Fibroblast of pulmonary artery (primary cell): ENCODE measurements at places on chromosomes 7 and 10.

GRCh38 chr7:64654796-64655548 lies 11.0 kb upstream of the ZNF107 start:
- no peak for DNase-seq

- peak; percentile 91 for DNase-seq
Measured at GRCh38 chr7:90766814-90767564, 170.9 kb downstream of the CDK14 start.

GRCh38 chr10:114684084-114684821 lies 26.2 kb upstream of the ABLIM1 start:
- DNase-seq: peak; percentile 68

GRCh38 chr7:46131916-46132795 lies 211.1 kb upstream of the IGFBP3 start:
- DNase-seq: no peak

DNA sequence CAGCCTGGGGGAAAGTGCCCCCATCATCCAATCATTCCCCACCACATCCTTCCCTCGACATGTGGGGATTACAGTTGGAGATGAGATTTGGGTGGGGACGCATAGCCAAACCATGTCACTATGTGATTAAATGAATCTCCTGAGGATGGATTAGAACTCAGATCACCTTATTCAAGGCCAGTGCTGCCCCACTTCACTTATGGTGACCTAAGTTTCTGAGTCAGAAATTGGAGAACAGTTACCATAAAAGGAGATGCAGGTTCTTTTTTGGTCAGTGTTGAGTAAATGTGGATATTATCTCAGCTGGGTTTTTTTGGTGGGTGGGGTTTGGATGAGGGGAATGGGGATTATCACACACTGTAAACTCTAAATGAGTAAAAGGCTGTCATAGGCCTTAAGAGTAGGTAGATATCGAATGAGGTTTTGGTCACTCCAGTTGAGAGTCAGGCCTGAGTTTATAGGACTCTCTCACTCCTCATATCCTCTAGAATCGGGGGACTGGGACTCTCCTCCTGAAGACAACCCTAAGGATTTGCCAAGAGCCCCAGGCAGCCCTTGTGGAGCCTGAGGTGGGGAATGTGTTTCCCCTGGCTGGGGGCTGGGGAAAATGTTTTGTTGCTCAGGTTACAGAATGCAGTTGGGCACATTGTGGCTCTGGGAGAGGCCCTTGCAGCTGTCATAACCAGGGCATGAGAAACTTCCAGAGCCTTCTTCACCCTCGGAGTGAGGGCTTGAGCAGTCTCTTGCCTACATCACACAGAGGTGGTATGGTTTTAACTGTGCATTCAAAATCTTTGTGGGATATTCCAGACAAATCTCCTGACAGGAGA lies 213.0 kb downstream of the BAMBI start:
- no peak for DNase-seq

DNA sequence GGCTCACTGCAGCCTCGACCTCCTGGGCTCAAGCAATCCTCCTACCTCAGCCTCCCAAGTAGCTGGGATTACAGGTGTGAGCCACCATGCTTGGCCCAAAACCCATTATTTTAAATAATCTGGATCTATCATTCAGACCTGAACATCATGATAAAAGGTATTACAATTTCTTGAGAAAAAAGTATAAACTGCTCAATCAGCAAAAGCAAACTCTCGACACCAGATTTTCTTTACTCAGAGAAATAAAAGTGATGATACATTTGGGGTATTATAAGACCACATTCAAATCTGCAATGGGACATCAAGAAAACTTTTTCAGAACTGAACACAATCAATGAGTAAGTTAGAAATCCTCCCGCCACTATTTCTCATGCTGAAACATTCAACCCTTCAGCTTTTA lies 41.2 kb downstream of the JMJD1C start:
- DNase-seq: no peak

DNA sequence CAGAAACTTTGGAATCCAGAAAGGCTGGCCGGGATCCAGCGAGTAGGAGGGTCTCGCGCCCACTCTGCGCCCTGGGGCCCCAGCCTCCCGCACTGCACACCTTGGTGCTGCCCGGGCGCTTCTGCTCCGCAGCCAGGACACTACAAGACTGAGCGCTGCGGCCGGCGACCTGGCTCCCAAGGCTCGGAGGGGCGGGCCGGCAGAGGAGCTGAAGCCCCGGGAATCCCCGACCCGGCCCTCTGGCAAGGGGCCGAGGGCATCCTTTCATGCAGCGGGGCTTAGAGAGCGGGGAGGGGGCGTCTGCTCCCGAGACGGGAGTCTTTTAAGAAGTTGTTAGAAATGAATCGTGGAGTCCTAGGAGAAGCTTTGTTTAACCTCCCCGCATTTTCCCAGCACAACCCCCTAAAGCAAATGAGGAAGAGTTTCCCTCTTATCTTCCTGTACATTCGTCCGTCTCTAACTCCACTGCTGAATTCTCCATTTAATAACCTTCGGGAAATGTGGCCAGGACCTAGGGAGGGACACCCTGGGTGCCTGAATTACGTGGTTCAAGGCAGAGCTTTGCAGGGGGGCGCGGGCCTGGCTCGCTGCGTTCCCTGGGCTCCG lies 1.1 kb downstream of the VWC2 start:
- no peak for DNase-seq

GRCh38 chr10:23338886-23339285 lies 5.7 kb downstream of the C10orf67 start:
- DNase-seq: no peak

DNA sequence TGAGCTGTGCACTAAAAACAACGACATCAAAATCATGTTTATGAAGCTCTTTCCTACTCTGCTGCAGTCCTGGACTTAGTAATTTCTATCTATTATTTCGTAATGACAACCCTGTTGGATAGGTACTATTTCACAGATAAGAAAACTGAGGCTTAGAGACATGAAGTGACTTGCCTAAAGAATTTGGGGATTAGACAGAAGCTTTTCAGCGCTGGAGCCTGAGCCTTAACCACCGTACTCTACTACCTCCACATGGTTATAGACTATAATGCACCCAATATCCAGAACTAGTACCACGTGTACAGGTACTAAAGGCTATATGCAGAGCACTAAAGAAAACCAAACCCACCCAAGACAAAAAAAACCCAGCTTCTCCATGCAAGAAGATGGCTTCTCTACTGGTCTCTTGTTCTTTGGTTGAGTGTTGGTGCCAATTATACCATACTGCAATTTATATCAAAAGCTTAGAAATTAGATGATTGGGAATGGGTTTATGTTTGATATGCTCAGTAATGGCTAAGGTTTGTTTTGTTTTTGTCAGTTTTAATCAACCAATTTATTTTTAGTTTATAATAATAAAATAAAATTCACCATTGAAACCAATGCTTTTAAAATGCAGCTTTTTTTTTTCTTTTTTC lies 6.5 kb upstream of the SNX10 start:
- no peak for DNase-seq

- no peak for DNase-seq
Measured at GRCh38 chr7:2228921-2229320, 3.8 kb downstream of the MAD1L1 start.

- DNase-seq: no peak
Measured at GRCh38 chr7:83355143-83355542, 192.5 kb upstream of the PCLO start.

- DNase-seq: peak; percentile 8
Measured at GRCh38 chr7:129401967-129402860, 32.0 kb upstream of the STRIP2 start.

DNA sequence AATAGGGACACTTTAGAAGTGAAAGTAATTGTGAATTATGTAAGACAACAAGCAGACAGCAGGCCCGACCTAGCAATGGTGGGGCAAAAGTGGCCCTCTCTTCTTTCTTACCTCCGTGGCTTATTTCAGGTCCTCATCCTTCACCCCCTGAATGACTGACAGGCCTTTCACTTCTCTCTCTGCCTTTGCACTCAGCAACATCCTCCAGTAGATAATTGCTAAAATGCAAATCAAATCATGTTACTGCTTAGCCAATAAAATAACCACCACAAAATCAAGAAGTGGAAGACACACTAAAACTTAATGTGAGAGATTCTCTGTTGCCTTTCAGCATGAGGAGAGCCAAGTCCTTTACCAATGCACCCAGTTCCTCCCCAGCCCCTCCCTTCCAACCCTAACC lies 274.6 kb upstream of the ZNF32 start:
- no peak for DNase-seq

GRCh38 chr7:36906448-36906847 lies 182.2 kb upstream of the AOAH start:
- no peak for DNase-seq

DNA sequence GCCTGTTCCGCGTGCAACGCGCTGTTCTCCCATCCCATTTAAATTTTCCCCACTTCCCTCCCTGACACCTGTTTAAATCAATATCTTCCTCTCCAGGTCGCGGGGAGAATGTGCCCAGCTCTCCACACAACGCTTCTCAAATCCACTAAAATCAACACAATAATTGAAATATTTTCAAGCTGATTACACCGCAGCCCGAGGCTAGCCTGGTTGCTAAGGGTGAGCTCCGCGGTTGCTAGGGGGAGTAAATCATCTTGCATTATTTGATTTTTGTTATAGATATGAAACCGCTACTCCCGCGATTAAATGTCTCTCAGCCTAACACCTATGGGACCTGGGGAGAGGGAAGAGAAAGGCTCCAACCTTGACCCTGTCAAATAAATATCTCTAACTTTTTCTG lies 36.2 kb downstream of the UNCX start:
- DNase-seq: no peak

DNA sequence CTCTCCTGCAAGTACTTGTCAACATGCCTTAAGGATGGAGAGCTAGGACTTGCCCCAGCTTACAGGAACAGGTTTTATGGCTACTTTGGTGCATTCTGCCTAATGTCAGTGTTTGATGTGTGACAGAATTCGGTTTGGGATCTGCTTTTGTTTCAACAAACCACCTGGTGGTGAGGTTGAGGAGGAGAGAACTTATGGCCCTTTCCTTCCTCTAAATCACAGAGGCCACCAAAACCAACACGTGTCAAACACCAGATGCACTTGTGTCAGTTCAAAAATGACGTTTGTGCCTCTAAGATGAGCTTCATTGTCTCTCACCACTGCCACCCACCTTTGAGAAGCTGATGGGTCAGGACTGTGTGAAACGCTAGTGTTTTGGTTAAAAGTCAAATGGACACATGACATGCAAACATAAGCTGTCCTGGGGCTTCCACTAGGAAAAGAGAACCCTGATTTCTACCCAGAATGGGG lies 83.9 kb downstream of the OSBPL3 start:
- DNase-seq: no peak

DNA sequence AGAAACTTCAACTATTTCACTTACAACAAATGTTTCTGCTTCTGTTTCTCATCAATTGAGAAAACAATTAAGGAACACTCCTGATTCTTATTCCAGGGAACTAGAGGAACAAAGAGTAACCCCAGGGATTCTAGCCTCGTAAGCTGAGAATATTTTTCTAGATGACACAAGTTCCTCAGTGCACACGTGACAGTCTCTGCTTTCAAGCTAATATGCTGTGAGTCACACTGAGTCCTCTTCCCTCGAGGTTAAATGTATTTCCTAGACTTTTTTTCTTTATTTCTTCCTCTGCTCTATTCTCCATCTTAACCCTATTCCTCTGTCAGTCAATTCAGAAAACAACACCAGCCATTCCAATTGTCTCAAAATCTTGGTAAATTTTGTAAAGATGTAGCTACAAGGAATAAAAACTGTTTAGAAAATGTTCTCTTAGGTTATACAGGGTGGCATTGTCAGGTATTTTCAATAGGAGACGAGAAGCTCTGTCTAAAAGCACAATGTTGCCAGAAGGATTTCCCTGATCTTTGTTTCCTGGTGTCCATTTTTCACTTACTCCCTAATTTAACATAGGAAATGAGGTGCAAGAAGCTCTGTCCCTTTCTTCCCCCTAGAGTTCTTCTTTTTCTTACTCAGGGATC lies 5.8 kb upstream of the C1GALT1 start:
- DNase-seq: peak; percentile 84

DNA sequence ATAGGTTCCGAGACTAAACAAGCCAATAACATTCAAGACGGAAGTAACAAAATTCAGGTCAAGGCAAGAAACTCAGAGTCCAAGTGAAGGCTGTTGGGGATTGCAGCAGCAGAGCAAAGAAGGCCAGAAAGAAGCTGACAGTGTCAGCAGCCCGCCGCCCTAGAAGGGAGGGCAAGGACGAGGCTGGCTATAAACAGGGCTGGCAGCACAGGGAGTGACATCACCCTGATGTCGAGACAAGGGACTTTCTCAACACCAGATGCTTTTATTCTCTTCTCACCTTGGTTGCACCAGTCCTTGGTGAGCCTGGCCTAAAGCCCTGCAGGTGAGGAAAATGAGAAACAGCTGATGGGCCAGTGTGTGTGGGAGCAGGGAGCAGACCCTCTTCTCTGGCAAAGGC lies 687.7 kb upstream of the NRP1 start:
- no peak for DNase-seq

- peak; percentile 55 for DNase-seq
Measured at GRCh38 chr10:29392376-29393021, 103.6 kb downstream of the LYZL1 start.

DNA sequence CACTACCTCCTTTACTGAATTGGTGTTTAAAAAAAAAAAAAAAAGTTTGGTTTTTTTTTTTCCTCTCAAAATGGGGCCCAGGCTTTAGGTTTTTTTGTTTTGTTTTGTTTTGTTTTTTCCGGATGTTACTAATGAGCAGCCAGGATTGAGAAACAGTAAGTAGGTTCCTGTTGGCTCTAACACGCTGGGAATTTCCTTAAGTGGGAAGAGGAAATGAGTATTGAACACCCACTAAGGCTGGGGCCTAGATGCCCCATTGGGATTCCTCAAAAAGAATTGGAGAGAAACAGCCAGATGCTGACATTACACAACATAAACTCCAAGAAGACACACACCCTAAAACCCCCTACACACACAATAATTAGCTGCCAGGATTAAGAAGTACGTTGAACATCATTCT lies 102.2 kb upstream of the NANOS1 start:
- peak; percentile 73 for DNase-seq

DNA sequence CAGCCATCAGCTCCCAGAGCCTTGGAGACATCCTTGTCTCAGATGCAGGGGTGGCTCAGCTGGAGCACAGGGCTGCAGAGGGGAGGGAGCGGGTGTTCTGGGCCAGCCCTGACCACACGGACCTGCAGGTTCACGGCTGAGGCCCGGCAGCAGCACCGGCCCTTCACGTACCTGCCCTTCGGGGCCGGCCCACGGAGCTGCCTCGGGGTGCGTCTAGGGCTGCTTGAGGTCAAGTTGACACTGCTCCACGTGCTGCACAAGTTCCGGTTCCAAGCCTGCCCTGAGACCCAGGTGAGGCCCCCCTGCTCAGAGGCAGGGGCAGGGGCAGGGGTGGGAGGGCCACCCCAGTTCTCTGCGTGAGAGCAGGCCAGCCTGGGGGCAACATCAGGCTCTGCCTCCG lies 45.2 kb downstream of the PARP12 start:
- DNase-seq: no peak

GRCh38 chr7:141312828-141313521 lies 238.2 kb upstream of the AGK start:
- no peak for DNase-seq
